Activated naive CD8-positive, alpha-beta T cell treated with anti-CD3 and anti-CD28 coated beads for 36 hours (primary cell): ENCODE measurements at places on chromosomes 3 and 15. TPM values are rescaled to one million over a fixed set of nuclear protein-coding genes. Genes with fewer than 3 reads are reported as not detected.

GRCh38 chr15:99446565-99447496, 119.0 kb upstream of the MEF2A start:
- DNase-seq: no peak

Gene CLDN1
- 0.08 TPM for total RNA-seq

Gene FOXB1
- 0.14 TPM for total RNA-seq

Gene ROPN1B
- not detected for total RNA-seq

DNA sequence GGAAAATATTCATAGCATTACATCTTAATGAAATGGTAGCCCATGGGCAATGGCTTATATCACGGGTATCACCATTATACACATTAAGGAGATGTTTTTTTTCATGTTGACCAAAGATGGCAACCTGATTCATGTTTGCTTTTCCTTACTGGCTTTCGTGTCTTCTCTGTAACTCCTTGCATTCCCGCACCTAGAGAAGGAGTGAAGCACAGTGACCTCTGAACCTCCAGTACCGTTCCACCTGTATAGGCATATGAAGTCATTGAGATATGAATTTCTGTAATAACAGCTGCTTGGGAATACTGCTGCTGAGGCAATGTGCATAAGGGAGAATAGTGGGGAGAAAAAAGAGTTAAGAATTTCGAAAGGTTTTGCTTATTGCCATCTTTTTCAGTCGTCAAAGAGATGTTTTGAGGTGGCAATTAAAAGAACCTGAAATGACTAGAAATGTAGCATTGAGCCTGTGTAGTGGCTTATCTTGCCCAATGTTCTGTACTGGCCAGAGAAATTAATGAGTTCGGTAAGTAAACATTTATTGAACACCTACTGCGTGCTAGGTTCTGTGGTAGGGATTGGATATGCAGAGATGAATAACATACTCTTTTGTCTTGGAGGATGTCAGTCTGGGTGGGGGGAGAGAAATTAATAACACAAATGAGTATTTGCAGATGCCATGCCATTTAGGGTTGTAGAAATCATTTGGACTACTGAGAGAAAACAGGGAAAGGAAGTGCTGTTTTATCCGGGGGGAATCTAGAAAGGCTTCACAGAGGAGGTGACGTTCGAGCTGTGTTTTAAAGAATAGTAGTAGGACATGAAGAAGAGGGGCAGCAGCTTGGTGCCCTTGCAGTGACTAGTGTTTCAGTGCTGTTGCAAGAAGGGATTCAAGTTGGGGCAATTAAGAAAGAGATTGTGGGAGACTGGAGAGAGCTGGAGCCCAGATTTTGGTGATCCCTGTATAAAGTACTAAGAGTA, 2.5 kb downstream of the FEM1B start:
- no peak for DNase-seq

DNA sequence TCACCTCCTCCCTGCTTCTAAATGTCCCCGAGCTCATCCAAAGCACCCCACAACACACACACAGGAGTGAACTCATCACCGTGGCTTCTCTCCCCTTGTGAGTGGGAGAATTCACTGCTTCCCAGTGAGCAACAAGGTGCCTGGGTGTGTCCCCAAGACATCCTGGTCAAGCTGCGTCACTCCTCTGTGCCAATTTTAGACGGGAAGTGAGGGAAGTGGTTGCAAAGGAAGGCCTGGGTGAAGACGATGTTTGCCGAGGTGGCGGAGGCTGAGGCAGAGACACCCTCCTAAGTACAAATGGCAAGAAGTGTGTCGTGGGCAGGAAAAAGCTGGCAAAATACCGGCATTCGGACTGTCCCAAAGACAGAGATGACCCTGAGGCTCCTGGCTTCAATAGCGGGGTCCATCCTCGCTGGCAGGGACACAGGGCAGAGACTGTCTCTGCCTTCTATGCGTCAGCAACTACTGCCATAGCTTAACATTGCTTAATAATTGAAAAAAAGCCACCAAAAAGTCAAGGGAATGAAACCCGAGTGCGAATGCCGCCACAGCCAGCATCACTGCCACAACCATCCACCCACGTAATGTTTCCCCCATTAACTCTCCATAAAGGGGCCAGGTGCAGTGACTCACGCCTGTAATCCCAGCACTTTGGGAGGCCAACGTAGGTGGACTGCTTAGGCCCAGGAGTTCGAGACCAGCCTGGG, 72.8 kb downstream of the VGLL4 start:
- no peak for DNase-seq

DNA sequence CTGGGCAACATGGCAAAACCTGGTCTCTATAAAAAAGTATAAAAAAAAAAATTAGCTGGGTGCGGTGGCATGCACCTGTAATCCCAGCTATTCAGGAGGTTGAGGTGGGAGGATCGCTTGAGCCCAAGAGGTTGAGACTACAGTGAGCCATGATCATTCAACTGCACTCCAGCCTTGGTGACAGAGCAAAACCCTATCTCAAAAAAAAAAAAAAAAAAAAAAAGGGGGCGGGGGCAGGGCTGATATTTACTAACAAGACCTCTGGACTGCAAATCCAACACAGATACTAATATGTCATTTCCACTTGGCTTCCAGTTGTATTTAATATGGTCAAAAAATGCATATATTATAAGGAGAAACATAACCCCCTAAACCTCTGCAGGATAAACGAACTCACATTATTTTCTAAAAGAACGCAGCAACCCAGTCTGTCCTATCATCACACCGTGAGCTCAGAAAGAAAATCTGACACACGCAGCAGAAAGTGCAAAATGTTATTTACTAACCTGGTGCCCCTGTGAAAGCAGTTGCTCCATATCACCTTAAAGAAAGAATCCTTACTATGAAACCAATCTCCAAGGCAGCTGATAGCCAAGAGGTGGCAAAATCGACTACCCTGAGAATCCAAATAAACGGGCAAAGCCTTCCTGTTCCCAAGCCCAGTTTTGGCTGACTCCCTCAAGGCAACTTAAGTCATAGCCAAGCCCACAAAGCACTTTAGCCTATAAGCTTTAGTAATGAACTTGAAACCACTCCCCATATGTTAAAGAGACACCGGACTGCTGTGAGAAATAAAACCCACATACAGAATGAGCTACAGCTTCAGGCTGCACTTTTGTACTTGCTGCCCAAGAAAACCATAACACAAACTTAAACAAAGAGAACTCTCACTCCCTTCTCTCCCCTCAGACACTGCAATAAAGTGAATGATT, 39.3 kb downstream of the PLD1 start:
- no peak for DNase-seq

Gene CACNA2D2
- 0.80 TPM for total RNA-seq

GRCh38 chr3:16085884-16086608, 88.4 kb upstream of the GALNT15 start:
- no peak for DNase-seq

- DNase-seq: no peak
Measured at GRCh38 chr15:89002281-89002761, 85.9 kb upstream of the ABHD2 start.

- no peak for DNase-seq
Measured at GRCh38 chr3:194675680-194676079, 3.7 kb upstream of the LSG1 start.

DNA sequence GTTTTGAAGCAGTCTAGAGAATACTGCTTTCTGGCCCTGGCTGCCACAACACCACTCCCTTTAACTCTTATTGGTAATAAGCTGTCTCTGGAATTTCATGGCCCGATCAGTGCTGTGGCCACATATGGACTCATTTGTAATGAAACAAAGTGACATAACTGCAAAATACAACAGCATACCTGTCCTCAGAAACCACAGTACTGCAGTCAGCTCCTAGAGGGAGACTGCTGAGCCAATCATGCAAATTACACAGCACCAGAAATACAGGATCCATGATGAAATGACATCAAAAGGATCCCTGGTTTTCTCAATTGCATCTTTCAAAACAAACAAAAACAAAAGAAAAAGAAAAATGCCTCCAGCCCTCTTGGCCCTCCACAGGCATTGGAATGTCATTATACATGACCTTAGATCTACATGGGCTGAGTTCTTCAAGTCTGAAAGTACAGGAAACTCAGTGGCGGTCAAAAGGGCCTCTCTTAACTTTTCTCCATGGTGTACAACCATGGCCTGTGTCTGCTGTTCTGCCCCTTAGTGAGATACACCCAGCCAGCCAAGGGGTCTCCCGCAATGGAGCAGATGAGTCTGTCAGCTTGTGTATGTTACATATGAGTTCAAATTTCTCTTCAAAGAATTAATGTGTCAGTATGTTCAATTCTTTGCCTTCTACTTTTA, 24.9 kb upstream of the KBTBD12 start:
- DNase-seq: no peak

DNA sequence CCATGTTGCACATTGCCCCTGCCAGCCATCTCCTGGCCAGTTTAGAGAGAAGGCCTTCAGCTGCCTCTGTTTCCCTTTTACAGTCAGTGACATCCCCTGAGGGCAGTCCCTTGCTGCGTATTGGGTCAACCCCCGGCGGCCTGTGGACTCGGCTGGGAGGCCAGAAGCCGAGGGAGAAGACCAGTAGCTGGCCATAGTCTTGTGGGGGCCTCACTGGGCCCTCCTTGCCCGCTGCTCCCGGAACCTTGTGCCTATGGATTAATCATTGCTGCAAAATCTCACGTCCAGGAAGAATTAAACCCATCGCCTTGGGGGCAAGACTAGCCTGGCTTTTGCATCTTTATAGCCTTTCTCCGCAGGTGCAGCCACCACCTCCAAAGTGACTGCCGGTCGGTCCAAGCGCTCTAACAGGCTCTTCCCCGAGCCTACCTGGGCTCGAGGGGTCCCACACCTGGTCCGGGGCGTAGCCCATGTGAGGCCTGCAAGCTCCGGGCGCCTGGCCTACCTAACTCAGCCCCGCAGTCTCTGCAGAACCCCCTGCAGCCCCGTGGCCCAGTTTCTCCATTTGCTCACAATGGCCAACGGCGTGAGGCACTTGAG, 870 bp upstream of the CHAC1 start:
- no peak for DNase-seq

DNA sequence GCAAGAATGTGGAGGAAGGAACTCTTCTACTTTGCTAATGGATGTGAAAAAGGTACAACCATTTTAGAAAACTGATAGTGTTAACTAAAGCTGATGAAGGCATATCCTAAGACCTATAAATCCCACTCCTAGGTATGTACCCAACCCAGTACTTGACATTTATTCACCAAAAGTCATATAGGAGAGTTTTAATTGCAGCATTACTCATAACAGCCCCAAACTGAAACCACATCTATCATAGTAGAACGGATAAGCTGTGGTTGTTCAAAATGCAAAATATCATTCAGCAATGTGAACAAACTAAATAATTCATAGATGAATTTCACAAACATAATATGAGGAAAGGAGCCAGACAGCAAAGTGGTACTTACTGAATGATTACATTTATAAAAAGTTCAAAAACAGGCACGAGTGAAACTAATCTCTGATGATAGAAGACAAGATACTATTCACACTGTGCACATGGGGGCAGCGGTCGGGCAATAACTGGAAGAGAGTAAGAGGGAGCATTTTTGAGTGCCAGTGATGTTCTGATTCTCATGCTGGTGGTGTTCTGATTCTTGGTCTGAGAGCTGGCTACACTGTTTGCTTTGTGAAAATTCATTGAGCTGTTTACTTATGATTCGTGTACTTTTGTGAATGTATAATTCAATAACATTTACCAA, 34.3 kb downstream of the GOLIM4 start:
- DNase-seq: no peak

- no peak for DNase-seq
Measured at GRCh38 chr3:71916747-71917369, 131.9 kb upstream of the PROK2 start.

Gene ALPK3
- 0.06 TPM for total RNA-seq

Gene ADGRG7
- not detected for total RNA-seq

- DNase-seq: no peak
Measured at GRCh38 chr3:7585052-7585451, 724.1 kb downstream of the GRM7 start.
